ENCODE measurements at places on chromosomes 6 and 20. TPM values are rescaled to one million over a fixed set of nuclear protein-coding genes. Genes with fewer than 3 reads are reported as not detected.

The FAM209B gene
- total RNA-seq, result 1.7 TPM

The OVOL2 gene
- 0.41 TPM for total RNA-seq

The PRDM13 gene
- not detected for total RNA-seq

The MEI4 gene
- not detected for total RNA-seq

GRCh38 chr20:51540580-51540979 is 1.9 kb downstream of the NFATC2 start:
- peak overlapping the region; percentile 91 for H3K27ac ChIP-seq
- H3K27me3 ChIP-seq, result peaks cover 13% of the 10 kb centered on the region
- no peak for DNase-seq
- peaks cover 7% of the 10 kb centered on the region for H3K36me3 ChIP-seq

DNA sequence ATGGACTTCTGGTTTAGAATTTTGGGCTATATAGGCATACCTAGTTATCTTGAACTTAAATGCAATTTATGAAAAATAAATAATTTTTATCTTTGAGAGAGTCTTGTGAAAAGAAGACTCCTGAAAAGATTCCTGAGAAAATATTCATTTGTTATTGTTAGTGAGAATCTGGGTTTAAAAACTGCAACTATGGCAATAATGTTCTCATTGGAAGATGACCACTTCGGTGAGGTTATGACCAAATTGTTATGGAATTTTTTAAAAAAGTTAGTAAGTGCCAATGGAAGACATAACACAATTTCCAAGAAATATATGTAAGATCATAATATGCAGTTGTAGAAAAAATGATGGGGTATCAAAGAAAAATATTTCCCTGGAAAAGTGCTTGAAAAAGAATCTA is 46.3 kb downstream of the GRIK2 start:
- no peak overlapping the region for H3K4me3 ChIP-seq
- no peak overlapping the region for H3K27ac ChIP-seq
- no peaks in the 10 kb centered on the region for H3K27me3 ChIP-seq
- DNase-seq, result no peak
- no peaks in the 10 kb centered on the region for H3K36me3 ChIP-seq
- no peaks in the 10 kb centered on the region for H3K4me1 ChIP-seq

- no peak overlapping the region for H3K27ac ChIP-seq
- H3K4me3 ChIP-seq, result no peak overlapping the region
- no peaks in the 10 kb centered on the region for H3K36me3 ChIP-seq
- DNase-seq, result no peak
- H3K4me1 ChIP-seq, result no peaks in the 10 kb centered on the region
Measured at GRCh38 chr6:145119081-145119480, 616.2 kb downstream of the EPM2A start.

DNA sequence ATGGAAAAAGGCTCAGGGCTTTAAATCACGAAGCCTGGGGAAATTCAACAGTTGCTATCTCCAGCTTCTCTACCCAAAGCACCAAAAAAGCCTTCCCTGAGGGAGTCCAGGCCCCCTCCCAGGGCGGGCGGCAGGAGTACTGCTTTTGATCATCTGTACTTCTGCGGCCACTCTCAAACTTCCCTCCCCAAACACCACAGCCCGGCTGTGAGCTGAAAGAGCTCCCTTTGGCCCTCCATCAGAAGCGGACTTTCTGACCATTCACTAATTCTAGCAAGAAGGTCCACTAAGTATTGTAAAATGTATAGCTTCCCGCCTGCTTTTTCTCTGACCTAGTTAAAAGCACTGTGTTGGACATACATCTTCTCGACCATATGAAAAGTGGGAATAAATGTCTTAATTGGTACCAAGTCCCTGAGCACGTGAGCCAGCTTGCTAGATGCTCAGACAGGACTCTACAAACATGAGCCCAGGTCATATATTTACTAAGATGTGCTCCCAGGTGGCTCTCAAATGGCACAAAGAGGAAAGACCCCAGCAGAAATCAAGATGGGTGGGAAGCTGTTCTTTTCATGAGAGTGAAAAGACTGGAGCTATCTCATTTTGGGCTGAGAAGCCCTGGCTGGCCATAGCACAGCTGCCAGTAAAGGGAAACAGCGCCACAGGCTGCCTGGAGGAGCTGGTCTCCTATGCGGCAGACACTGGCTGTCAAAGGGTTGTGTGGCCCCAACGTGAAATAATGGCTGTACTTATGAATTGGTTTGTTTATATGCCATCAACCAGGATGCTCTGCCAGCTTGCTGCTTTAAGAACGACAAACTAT is 58.6 kb downstream of the GFOD1 start:
- peak overlapping the region; percentile 78 for H3K4me3 ChIP-seq
- no peaks in the 10 kb centered on the region for H3K27me3 ChIP-seq
- peak; percentile 26 for DNase-seq

DNA sequence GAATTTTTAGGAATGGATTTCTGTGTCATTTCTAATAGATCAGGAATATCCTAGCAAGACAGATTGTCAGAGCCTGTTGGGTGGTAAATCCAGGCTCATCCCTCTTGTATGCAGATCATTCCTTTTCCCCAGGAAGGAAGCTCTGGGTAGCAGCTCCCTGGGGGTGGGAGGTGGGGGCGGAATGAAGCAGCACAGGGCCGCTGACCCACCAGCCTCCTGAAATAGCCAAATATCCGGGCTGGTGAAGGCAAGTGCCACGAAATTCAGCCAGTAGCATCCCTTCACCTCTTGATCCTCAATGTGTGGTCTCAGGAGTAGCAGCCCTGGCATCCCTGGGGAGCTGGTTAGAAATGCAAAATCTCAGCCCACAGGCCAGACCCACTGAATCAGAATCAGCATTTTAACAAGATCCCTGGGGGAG is 256.9 kb downstream of the LRFN2 start:
- no peak overlapping the region for H3K27ac ChIP-seq
- DNase-seq, result no peak
- no peak overlapping the region for H3K4me3 ChIP-seq
- peaks cover 11% of the 10 kb centered on the region for H3K4me1 ChIP-seq
- peaks cover 20% of the 10 kb centered on the region for H3K27me3 ChIP-seq
- H3K36me3 ChIP-seq, result no peaks in the 10 kb centered on the region

DNA sequence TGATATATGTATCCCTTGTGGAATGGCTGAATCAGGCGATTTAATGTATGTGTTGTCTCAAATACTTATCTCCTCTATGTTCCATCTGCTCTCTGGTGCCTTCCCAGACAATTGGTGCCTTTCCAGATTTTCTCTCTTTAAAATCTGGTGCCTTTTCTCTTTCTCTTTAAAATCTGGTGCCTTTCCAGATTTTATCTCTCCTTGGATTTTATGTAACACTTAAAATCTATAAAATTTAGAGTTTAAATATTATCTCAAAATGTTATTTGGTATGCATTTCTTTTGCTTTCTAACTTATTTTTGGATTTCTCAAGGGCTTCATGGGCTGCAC is 116.3 kb downstream of the KIF13A start:
- H3K27me3 ChIP-seq, result peaks cover 82% of the 10 kb centered on the region
- H3K4me3 ChIP-seq, result no peak overlapping the region

GRCh38 chr6:9398767-9399373 is 963.5 kb upstream of the SLC35B3 start:
- peaks cover 6% of the 10 kb centered on the region for H3K27me3 ChIP-seq
- H3K4me1 ChIP-seq, result no peaks in the 10 kb centered on the region
- no peak overlapping the region for H3K27ac ChIP-seq
- no peak for DNase-seq

GRCh38 chr6:156410649-156411048 is 366.5 kb upstream of the ARID1B start:
- no peak overlapping the region for H3K27ac ChIP-seq
- H3K36me3 ChIP-seq, result no peaks in the 10 kb centered on the region
- DNase-seq, result no peak
- H3K4me1 ChIP-seq, result no peaks in the 10 kb centered on the region
- H3K4me3 ChIP-seq, result no peak overlapping the region
- no peaks in the 10 kb centered on the region for H3K27me3 ChIP-seq

- H3K27ac ChIP-seq, result no peak overlapping the region
- H3K36me3 ChIP-seq, result peaks cover 4% of the 10 kb centered on the region
- no peak for DNase-seq
- H3K27me3 ChIP-seq, result no peaks in the 10 kb centered on the region
Measured at GRCh38 chr6:150924808-150925589, 59.5 kb downstream of the MTHFD1L start.

DNA sequence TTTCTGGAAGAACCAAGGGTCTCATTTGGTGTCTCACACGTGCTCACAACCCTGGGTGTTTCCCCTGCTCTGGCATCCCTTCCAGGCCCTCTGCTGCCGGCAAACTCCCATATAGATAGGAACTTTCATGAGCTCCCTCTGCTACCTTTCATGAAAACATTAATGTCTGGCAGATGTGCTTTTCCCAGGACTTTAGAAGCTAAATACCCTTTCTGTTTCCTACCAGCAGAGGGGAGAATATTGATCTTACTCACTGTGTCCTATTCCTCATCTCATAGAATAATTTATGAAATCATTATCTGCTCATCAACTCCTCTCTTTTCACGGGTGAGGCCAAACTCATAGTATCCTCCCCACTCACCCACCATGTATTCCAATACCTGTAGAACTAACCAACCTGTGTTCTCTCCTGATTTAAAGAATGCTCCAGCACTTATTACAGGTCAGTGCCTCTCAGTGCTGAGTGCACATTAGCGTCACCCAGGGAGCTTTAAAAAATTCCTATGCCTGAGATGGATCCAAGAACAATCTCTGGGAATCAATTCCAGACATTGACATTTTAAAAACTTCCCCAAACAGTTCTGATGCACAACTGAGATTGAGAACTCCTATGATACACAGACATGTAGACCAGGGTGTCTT is 298.5 kb upstream of the JAG1 start:
- H3K36me3 ChIP-seq, result no peaks in the 10 kb centered on the region
- H3K27ac ChIP-seq, result no peak overlapping the region
- no peaks in the 10 kb centered on the region for H3K27me3 ChIP-seq

- no peak overlapping the region for H3K27ac ChIP-seq
- H3K27me3 ChIP-seq, result peaks cover 25% of the 10 kb centered on the region
- H3K4me3 ChIP-seq, result no peak overlapping the region
- H3K4me1 ChIP-seq, result peaks cover 17% of the 10 kb centered on the region
- H3K36me3 ChIP-seq, result no peaks in the 10 kb centered on the region
Measured at GRCh38 chr6:36701401-36701991, 3.9 kb downstream of the RAB44 start.

- no peak overlapping the region for H3K4me3 ChIP-seq
Measured at GRCh38 chr20:53337390-53338101, 256.1 kb downstream of the ZNF217 start.

Measured in activated T-cell treated with anti-CD3 and anti-CD28 coated beads, Interleukin-2, amount 50 U/mL, for 72 hours (primary cell).